ENCODE measurements at places on chromosomes 12 and 14.

- peak; percentile 60 for DNase-seq
Measured at GRCh38 chr12:120583478-120584030, 2.4 kb upstream of the POP5 start.

GRCh38 chr12:113128802-113129663, 6.5 kb downstream of the RASAL1 start:
- DNase-seq, result no peak

DNA sequence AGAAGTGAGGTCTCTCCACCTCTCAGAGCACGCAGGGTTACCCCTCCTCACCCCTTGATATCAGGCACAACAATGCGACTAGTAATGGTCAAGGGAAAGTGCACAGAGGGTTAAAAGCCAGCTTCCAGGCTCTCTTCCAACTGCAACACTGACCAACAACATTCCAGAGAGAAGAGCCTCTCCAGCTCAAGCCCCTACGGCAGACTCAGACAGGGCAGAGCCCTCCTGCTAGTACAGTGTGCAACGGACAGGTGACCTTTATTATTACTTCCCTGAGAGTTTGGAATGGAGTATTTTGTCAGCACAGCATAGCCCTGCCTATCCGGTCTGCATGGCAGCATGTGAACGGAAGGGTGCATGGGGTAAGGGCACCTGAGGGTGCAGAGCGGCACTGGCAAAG, 73.0 kb downstream of the PTPN21 start:
- DNase-seq, result no peak

DNA sequence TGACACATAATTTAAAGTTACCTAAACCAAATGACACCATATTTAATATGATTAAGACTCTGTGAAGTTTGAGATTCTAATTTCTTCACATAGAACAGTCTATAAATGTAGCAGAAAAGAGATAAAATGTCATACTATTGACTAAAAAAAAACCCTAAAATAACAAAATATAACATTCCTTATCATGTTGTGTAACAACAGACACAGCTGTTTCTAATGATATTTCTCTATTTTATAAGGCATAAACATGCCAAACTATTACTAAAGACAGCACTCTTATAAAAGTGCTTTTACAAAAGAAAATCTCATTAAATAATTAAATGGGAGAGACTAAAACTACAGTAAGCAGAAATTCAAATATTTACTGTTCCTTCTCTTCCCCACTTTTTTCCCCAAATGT, 49.4 kb downstream of the NOVA1 start:
- DNase-seq, result no peak

DNA sequence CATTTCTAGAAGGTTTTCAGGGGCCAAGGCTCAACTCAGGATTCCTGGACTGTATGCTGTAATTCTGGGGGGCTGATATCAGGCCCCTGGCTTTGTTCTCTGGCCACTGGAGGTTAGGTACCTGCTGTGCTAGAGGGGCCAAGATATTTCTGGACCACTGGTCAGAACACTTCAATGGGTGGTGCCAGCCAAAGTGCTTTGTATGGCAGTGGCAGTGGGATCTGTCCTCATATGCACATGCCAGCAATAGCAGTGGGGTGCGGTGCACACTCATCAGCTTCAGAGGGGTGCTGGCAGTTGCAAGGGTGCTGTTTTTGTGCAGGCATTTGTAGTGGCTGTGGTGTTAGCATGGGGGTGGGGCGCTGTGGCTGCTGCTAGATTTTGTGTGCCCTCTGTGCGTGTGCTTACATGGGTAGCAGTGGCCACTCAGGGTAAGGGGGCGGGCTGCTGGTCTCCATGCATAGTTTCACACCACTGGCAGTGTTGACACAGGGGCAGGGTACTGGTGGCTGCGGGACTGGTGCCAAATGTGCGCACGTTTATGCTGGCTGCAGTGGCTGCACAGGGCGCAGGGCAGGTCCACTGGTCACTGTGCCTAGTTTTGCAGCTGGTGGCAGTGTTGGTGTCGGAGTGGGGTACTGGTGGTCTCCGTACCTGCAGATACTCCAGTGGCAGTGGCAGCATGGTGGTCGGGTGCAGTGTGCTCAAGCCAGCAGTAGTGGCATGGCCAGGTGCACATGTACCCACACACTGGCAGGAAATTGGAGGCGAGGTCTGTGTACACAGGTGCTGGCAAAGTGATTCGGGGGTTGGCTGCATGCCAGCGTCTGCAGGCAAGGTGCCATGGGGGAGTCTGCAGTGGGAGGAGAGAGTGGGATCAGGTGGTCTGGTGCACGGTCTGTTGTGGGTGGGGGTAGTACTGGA, 12.6 kb downstream of the NOPCHAP1 start:
- DNase-seq, result no peak

DNA sequence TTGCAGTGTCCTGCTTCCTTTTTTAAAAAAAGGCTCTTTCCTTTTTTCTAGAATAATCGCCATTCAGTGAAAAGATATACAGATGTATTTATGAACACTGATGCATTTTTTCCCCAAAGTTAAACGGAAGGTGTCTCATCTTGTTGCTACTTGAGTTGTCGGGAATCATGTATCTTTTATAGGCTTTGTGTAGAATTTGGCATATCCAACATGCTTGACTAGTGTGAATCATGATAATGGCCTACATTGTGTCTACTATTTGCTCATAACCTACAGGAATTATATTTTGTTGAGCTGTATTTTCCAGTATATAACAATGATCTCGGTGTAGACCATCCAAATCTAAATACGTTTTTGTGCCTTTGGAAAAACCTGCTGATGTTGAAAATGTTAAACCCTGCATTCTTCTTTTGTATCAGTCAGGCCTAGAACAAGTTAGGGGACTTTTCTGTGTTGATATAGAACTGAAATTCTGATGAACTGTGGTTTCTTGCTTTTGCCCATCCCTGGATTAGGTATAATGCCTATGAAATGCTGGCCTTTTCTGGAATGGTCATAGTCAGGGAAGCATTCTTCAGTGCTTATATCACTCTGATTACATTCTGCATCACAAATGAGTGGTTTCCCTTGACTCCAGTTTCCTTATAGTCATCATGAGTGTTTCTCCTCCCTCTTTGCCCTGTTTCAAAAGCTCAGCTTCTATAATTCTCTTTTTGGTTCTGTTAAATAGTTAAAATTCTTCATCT, 10.8 kb downstream of the BMAL2 start:
- DNase-seq, result peak; percentile 89

DNA sequence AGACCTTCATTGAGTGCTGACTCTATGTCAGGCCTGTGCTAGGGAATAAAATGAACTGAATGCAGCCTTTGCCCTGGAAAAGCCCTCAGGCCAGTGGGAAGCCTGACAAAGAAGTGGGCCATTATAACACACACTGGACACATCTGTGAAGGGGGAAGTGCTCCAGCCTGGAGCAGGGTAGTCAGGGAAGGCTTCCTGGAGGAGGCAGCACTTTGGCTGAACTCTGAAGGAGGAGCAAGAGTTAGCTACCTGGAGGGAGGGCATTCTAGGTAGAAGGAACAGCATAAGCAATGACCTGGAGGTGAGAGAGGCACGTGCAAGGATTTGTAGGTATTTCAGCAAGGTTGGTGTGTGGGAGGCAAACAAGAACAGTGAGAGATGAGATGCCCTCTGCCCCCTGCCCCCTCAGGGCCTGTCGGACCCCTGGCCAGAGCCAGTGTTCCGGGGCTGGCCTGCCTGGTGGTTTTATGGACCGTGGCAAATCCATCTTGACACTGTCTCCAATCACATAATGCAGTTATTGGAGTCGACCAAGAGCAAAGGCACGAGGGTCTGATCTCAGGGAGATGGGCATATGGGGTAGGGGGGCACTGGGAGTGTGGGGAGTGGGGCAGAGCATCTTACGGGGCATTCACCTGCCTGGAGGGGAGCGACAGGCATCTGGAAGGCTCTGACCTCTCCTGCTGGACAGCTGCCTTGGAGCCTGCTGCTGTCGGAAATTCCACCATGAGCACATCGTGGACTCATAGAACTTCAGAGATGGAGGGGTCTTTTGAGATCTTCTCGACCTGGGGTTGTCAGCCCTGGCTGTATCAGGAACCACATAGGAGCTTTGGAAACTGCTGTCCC, 2.7 kb upstream of the FAM222A start:
- peak; percentile 72 for DNase-seq

- DNase-seq, result no peak
Measured at GRCh38 chr12:122345042-122345441, 77.4 kb downstream of the CLIP1 start.

GRCh38 chr12:128578045-128578444, 245.7 kb downstream of the SLC15A4 start:
- DNase-seq, result no peak

DNA sequence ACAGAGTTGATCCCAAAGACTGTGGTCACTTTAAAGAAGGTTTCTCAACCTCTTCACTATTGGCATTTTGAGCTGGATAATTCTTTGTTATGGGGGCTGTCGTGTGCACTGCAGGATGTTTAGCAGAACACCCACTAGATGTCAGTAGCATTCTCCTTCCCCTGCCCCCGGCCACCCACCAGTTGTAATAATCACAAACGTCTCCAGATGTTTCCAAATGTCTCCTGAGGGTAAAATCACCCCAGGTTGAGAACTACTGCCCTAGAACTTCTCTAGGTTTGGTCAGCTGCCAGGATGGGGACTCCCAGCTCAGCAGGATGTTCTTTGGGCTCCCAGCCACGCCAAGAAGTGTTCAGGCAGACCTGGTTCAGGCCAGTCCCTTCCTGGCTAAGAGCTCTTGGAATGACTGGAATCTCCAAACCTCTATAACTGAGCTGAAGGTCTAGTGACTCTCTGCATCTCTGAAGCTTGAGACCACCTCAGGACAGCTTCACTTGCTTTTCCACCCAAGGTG, 12.5 kb upstream of the AJUBA start:
- DNase-seq, result no peak

DNA sequence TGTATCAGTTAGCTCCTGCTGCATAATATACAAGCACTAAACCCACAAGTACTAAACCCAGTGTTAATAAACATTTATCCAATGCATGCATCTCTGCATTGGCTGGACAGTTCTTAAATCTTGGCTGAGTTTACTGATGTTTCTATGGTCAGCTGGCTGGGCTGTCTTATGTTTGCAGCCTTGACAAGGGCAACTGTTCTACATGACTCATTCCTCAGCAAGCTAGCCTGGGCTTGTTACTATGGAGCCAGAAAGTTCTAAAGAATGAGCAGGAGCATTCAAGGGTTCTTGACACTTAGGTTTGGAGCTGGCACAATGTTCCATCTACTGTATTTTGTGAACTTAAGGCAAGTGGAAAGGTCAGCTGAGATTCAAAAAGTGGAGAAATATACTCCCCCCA, 199.1 kb downstream of the GLT1D1 start:
- DNase-seq, result no peak

- DNase-seq, result no peak
Measured at GRCh38 chr12:130863298-130863697, 8.6 kb upstream of the RAN start.

- peak; percentile 21 for DNase-seq
Measured at GRCh38 chr12:54040148-54040494, 7.3 kb downstream of the HOXC5 start.

DNA sequence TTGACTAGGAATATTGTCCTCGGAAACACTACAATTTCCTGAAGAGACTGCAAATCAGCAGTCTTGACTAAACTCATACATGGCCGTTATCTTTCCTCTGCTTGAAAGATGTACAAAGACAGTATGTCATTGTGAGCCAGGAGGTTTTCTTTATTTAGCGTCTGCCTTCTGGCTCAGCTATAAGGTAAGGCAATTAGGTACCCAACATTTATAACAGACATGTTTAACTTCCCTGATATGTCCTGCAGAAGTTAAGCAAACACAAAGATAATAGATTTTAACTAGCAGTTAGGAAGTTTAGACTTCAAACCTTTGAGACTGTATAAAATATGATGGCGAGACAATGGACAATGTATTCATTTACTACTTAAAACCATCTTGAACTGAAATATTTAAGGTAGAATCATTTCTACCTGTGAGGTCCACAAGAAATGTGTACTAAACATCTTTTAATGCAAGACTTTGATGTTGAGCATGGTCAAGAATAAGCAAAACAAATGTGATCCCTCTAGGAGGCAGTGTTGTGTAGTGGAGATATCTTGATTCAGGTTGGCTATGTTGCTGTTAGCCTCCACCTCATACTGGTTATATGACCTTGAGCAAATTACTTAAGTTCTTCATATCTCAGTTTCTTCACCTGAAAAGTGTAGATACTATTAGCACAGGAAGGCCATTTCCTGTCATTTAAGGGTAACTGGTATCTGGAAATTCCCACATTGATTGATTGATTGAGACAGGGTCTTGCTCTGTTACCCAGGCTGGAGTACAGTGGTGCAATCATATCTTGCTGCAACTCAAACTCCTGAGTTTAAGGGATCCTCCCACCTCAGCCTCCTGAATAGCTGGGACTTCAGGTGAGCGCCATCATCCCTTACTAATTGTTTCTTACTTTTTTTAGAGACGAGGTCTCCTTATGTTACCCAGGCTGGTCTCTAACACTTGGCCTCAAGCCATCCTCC, 96.3 kb upstream of the EEA1 start:
- peak; percentile 18 for DNase-seq

- no peak for DNase-seq
Measured at GRCh38 chr12:52539821-52540173, 13.1 kb downstream of the KRT71 start.

DNA sequence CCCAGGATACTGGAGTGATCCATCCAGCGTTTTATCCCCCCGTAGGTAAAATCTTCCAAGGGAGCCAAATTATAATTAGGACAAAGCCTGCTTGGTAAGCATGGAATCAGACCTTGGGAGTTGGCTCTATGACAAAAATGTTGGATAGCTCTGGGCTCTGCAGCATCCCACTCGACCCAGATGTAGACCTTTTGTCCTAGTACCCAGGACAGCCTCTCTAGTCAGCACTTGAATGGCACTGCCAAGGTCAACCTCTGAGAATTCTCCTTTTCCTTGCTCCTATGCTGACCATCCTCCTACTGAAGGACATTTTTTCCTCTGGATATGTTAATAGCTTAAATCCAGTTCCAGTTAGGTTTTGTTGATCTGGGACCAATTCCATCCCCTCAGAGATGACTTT, 104.7 kb upstream of the SLC35F4 start:
- no peak for DNase-seq

GRCh38 chr12:117145597-117146154, 44.6 kb downstream of the FBXO21 start:
- DNase-seq, result no peak

GRCh38 chr14:94123296-94123695, 6.1 kb downstream of the IFI27L2 start:
- no peak for DNase-seq

DNA sequence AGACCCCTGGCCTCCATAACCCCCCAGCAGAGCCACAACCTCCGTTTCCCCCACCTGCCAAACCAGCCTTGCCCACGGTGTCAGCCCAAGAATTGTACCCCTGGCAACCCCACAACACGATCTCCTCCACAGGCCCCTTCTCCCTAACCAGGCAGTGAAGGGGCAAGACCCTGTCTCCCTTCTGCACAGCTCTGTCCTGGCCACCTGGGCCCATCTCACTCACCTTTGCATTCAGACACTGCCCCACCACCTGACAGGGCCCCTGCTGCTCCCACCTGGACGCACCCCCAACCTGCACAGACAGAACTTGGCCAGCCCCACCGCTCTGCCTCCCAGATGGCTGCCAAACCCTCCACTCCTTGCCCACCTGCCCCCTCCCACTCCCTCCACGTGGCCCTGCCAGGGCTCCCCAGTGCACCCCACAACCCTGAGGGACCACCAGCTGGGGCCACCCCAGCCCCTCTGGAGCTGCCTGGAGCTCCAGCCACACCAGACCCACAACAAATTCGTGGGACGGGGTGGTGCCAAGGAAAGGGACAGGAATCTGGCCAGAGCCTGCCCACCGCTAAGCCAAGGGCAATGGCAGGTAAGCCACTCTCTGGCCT, 11.8 kb downstream of the AHNAK2 start:
- no peak for DNase-seq
